SJCRH30 (cell line): ENCODE measurements at places on chromosomes 2 and 18.

DNA sequence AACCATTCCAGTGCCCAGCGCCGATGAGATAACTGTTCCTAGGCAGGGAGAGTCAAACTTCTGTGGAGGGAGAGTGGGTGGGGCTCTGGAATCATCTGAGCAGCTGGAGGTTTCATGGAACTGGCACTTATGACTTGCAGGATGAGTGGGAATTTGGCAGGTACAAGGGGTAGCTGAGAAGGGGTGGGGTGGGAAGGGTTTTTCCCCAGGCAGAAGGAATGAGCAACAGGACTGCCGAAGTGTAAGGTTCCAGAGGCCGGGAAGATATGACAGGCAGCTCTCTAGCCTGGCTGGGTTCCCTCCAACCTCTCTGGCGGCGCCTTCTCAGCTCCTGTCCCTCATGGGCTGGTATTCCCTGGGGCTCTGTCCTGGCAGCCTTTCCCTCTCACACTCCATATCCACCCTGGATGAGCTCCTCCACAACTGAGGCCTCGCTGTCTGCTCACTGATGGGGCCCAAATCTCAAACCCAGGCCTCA is 2.5 kb upstream of the TET3 start:
- DNase-seq, result no peak
- H3K4me3 ChIP-seq, result no peak overlapping the region
- H3K27me3 ChIP-seq, result no peaks in the 10 kb centered on the region; the same call in 1 of the 2 replicates
- H3K27ac ChIP-seq, result no peak overlapping the region

DNA sequence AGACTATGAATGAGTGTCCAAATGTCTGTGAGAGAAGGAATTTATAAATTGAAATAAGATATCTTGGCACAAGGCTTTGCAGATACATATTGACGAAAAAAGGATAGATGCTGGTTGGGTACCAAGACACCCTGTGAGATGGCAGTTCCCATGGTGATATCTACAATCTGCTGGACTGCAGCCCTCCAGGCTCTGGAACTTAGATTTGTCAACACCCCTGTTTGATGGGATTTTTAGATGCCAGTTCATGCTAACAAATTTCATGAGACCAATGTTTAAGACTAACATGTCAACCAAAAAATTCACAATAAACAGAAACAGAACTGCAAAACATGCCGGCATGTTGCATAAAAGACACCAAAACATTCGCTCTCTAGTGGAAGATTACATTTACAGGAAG is 400.3 kb upstream of the CNTNAP5 start:
- no peak overlapping the region for H3K27ac ChIP-seq
- no peaks in the 10 kb centered on the region for H3K4me1 ChIP-seq
- no peak overlapping the region for H3K4me3 ChIP-seq
- H3K27me3 ChIP-seq, result no peaks in the 10 kb centered on the region

- H3K36me3 ChIP-seq, result no peaks in the 10 kb centered on the region
- H3K4me3 ChIP-seq, result no peak overlapping the region
- peak; percentile 13 for DNase-seq
- H3K4me1 ChIP-seq, result peaks cover 15% of the 10 kb centered on the region
Observed at GRCh38 chr18:49177812-49178211, 227.0 kb upstream of the SMAD7 start.

DNA sequence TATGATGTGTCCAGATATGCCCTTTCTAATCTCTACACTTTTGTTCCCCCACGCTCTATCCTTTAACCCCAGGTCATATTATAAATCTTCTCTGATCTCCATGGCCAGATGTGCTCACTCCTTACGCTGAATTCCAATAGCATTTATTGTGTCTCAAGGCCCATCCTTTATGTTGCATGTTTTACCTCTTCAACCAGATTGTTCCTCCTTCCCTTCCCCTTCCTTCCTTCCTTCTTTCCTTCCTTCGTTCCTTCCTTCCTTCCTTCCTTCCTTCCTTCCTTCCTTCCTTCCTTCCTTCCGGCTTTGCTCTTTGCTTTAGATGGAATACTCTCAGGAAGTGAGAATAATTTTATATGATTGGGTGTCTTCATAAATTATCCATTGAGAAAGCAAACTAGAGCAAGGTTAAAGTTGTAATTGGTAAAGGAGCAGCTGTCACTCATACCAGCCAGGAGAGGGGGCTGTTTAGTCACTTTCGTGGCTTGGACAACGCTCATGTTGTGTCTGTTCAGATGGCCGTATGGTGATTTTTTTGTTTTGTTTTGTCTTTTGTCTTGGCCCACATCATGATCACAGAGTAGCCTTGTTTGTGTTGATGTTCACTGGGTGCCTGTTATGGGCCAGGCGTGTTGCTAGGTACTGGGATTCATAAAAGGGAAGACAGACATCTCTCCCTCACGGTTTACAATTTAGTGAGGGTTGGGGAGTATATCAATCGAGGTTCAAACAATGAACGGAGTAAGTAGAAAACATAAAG is 68.0 kb downstream of the DAW1 start:
- peak; percentile 79 for DNase-seq
- no peaks in the 10 kb centered on the region for H3K4me1 ChIP-seq
- no peak overlapping the region for H3K27ac ChIP-seq
- no peaks in the 10 kb centered on the region for H3K27me3 ChIP-seq
- no peaks in the 10 kb centered on the region for H3K36me3 ChIP-seq

DNA sequence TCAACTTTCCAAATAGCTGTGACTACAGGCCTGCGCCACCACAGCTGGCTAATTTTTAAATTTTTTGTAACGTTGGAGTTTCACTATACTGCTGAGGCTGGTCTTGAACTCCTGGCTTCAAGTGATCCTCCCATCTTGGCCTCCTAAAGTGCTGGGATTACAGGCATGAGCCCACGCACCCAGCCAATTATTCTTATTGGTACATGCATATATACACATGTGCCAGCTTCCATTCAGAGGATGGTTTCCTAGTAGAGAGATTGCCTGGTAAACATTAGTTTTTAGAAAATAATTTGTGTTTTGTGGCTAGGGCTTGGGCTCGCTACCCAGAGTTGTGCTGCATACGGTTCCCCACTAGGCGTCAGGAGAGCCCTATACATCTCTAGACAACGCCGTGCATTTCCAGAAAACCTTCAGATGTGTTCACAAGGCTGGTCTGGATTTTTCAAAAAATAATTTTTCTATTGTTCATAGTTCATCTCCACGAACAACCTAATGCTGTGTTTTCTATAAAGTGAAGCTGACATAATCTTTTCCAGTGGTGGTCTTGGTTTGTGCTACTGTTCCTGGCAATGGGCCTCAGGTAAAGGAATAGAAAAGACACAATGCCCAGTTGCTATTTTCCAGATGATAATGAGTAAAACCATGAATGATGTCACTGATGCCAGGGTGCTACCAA is 14.6 kb upstream of the AFG3L2 start:
- no peaks in the 10 kb centered on the region for H3K36me3 ChIP-seq
- H3K4me1 ChIP-seq, result peaks cover 7% of the 10 kb centered on the region
- H3K4me3 ChIP-seq, result no peak overlapping the region

- H3K27me3 ChIP-seq, result no peaks in the 10 kb centered on the region
- H3K27ac ChIP-seq, result no peak overlapping the region
- no peaks in the 10 kb centered on the region for H3K4me1 ChIP-seq
- H3K36me3 ChIP-seq, result peaks cover 51% of the 10 kb centered on the region
- H3K4me3 ChIP-seq, result no peak overlapping the region
Observed at GRCh38 chr2:182949052-182949451, 82.6 kb upstream of the FRZB start.

DNA sequence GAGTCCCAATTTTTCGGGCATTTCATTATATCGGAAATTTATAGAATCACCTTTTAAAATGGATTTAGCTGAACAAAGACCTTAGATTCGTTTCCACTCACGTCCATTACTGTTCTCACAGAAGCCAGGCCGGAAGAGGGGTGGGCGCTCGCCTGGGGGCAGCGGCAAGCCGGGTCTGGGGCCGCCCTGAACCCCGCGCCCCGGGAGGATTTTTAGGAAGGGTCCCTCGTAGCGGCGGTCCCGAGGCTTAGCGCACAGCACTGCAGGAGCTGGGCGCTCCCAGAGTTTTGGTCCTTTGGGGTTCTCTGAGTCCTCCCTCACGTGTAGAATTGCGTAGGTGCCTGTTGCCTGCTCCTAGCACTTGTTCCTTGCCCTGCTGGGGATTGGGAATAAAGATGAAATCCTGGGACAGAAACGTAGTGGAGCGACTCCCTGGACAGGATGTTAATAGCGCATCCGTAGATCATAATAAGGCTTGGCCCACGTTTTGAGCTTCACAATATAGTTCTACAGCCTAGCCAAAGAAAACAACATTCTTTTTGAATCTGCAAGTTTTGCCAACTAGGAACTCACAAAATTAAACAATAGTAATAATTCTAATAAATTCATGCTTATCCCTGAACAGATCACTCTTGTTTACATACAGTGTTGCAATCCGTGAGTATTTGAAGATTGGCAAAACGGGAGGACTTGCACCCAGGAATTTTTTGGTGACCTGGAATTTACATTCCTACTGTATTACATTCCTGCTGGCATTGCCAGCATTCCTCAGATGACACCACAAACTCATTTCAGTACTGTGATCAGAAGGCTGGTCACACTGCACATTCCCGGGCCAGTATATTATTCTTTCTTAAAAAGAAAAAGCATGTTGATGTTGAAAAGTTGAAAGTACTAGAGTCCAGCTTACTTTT is 875 bp downstream of the C18orf63 start:
- no peak overlapping the region for H3K4me3 ChIP-seq
- peaks cover 3% of the 10 kb centered on the region; the same call in 1 of the 2 replicates for H3K4me1 ChIP-seq
- peak; percentile 20 for DNase-seq
- H3K27me3 ChIP-seq, result no peaks in the 10 kb centered on the region
- no peaks in the 10 kb centered on the region for H3K36me3 ChIP-seq
- peak overlapping the region; percentile 35 for H3K27ac ChIP-seq

GRCh38 chr2:230619491-230619890 is 93.2 kb upstream of the CAB39 start:
- H3K27ac ChIP-seq, result no peak overlapping the region
- peaks cover 11% of the 10 kb centered on the region; the same call in 1 of the 2 replicates for H3K4me1 ChIP-seq
- H3K27me3 ChIP-seq, result no peaks in the 10 kb centered on the region
- no peak overlapping the region for H3K4me3 ChIP-seq
- H3K36me3 ChIP-seq, result no peaks in the 10 kb centered on the region
- DNase-seq, result no peak
